Neural progenitor cell (in vitro differentiated cells): ENCODE measurements at places on chromosomes 5 and 9. TPM values are rescaled to one million over a fixed set of nuclear protein-coding genes. Genes with fewer than 3 reads are reported as not detected.

DNA sequence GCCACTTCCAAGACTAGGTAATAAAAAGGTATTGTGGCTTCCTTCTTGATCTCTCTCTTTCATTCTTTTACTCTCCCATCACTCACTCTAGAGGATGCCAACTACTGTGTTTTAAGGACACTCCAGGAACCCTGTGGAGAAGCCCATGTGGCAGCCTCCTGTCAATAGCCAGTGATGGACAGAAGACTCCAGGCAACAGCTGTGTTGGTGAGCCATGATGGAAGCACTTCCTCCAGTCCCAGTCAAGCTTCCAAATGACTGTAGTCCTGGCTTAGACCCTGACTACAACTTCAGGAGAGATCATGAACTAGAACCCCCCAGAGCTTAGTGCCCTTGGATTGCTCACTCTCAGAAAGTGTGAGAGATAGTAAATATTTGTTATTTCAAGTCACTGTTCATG is 123.9 kb downstream of the PPP2R2B start:
- H3K27me3 ChIP-seq: no peaks in the 10 kb centered on the region
- H3K27ac ChIP-seq: no peak overlapping the region

DNA sequence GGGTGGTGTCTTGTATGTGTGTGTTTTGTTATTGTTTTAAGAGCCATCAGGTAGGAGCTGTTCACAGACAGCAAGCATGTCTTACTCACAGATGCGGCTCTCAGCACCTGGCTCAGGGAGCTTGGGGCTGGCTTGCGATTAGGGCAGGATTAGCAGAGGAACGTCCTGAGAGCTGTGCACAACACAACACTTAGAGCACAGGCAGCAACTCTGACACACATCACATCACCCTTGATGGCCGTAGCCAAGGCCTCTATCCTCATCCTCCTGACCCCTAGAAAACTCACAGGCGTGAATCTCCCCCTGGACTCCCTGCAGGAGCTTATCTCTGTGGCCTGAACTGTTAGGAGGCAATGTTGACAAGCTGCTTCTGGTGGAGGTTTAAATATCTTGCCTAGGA is 7.1 kb upstream of the IL17B start:
- no peaks in the 10 kb centered on the region for H3K36me3 ChIP-seq
- no peak overlapping the region for H3K27ac ChIP-seq
- no peaks in the 10 kb centered on the region for H3K4me1 ChIP-seq
- no peak overlapping the region for H3K4me3 ChIP-seq
- no peak for DNase-seq

GRCh38 chr5:61704289-61704688 is 372.2 kb downstream of the ZSWIM6 start:
- DNase-seq: no peak
- H3K4me1 ChIP-seq: peaks cover 8% of the 10 kb centered on the region
- H3K27me3 ChIP-seq: no peaks in the 10 kb centered on the region
- no peak overlapping the region for H3K27ac ChIP-seq
- no peak overlapping the region for H3K4me3 ChIP-seq

- H3K4me1 ChIP-seq: peaks cover 16% of the 10 kb centered on the region
- H3K27ac ChIP-seq: no peak overlapping the region
- H3K27me3 ChIP-seq: no peaks in the 10 kb centered on the region
- no peak for DNase-seq
- no peak overlapping the region for H3K4me3 ChIP-seq
These were observed 32.7 kb upstream of the DMRTA1 start for GRCh38 chr9:22413884-22414283.

- no peaks in the 10 kb centered on the region for H3K36me3 ChIP-seq
- H3K4me1 ChIP-seq: no peaks in the 10 kb centered on the region
- no peak for DNase-seq
These were observed 22.9 kb upstream of the ABCA1 start for GRCh38 chr9:104950838-104951237.

DNA sequence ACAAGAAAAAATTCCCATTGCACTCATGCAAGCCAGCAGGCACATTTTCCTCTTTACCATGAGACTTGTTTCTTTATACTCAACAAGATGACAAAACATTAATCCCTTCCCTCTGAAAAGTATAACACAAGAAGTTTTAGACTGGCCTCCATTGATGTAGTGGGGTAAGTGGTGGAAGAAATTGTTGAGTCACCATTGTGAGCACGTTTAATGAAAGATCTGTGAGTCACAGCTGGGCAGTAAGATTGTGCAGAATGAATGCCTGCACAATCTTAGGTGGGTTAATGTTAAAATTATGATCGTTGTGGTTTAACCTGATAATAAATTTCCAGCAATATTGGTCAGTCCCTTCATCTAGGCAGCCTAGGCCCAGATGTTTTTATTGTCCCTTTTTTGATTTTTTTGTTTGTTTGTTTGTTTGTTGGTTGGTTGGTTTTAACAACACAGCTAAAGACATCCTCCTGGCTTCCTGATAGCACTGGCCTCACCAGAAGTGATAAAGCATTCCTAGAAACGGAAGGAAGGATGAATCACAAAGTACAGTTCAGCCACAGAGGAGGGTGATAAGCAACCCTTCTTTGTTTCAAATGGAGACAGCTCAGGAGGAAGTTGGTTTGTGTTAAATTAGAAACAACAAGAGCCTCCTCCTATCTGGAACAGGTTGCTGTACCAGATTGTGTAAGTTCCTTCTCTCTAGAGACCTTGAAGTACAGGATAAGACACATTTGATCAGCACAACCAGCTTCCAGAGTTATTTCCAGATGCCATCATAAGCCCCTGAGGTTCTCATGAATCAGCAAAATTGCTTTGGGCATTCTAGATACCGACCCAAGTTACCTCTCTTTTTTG is 40.3 kb downstream of the SLC24A2 start:
- DNase-seq: no peak
- H3K4me3 ChIP-seq: no peak overlapping the region
- H3K4me1 ChIP-seq: no peaks in the 10 kb centered on the region
- H3K27ac ChIP-seq: no peak overlapping the region
- H3K27me3 ChIP-seq: no peaks in the 10 kb centered on the region
- H3K36me3 ChIP-seq: no peaks in the 10 kb centered on the region

DNA sequence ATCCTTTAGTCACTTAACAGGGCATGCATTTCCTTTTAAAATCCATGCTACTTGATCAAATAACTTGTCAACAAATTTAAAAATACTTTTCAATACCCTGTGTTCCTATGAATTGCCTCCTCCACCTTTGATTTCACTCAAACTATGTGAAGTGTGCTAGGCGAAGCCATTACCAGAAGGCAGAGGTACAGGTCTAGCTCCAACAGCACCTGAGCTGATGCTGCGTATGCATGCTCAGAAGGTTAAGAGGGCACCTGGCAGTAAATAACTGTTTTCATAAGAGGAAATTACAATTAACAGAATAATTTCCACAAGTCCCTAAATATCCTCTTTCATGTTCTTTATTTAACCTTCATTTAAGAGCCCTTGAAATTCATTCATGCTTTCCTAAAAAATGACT is 251.8 kb downstream of the EFNA5 start:
- no peak overlapping the region for H3K4me3 ChIP-seq
- no peak for DNase-seq
- H3K27me3 ChIP-seq: no peaks in the 10 kb centered on the region
- no peak overlapping the region for H3K27ac ChIP-seq
- H3K36me3 ChIP-seq: peaks cover 16% of the 10 kb centered on the region

DNA sequence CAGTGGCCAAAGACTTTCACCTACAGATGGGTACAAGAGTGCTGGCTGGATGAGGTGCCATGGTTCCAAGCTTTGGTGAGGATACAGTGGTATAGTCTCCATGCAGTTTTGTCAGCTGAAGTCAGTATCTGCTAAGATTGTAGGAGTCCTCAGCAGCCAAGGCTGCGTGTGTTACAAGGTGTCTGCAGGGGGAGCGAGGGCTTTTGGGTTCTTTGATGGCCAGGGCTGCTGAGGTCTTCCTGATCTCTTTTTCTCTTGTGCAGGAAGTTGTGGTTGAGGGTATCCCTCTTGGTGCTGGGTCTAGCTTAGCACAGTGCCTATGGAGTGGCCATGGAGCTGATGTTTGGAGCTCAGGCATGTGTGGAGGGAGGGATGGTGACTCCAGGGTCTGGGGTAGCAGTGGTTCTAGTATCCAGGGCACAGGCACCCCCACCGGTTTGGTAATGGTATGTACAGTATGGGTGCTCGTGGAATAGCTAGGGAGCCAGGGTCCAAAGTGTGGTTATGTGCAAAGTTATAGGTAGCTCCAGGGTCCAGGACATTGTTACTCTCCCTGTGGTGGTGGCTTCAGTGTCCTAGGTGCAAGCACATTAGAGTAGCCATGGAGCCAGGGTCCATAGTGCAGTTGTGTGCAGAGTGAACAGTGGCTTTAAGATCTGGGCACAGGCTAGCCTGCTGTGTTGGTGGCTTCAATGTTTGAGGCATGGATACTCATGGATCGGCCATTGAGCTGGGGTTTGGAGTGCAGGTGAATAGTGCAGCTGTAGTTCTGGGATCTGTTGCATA is 36.7 kb downstream of the CNTLN start:
- no peaks in the 10 kb centered on the region for H3K27me3 ChIP-seq
- no peaks in the 10 kb centered on the region for H3K4me1 ChIP-seq
- H3K27ac ChIP-seq: no peak overlapping the region
- no peak overlapping the region for H3K4me3 ChIP-seq
- DNase-seq: no peak

GRCh38 chr5:107467137-107467932 is 203.4 kb downstream of the EFNA5 start:
- peaks cover 94% of the 10 kb centered on the region for H3K4me1 ChIP-seq
- DNase-seq: no peak
- H3K36me3 ChIP-seq: no peaks in the 10 kb centered on the region

DNA sequence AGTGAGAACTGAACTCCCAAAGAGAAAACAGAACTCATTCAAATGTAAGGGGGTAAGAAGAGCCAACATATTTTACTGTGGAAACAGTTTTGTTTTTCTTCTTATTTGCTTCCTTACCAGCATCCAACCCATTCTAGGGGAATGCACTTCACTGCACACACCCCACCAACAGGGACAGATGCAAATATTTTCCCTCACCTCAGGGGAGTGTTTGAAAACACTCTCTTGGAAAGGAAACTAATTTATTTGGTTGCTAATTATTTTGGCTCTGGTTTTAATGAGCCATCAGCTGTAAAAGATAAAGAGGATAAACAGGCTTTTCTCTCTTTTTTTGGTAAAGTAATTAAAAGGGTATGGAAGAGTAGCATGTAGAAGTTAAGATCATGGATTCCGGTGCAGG is 413.4 kb downstream of the MAN2A1 start:
- no peaks in the 10 kb centered on the region for H3K36me3 ChIP-seq
- H3K27ac ChIP-seq: no peak overlapping the region
- H3K4me1 ChIP-seq: peaks cover 23% of the 10 kb centered on the region
- no peaks in the 10 kb centered on the region for H3K27me3 ChIP-seq

DNA sequence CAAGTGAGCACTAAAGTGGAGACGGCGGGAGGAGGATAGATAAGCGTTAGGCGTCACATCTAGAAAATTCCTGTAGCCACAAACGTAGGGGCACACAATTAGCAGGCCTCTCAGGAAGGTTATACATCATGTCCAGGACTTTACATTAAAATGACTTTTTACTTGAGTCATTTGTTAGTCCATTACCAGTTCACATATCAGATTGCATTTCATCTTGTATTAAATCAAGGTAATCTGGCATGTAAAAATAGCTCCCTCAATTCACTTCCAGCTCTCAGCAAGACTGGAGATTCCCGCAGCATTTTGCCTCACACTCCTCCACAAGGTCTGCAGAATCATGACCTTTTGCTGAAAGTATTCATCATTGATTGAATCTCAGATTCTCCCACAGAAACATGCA is 118.8 kb downstream of the PRDM6 start:
- peaks cover 16% of the 10 kb centered on the region for H3K4me1 ChIP-seq
- no peaks in the 10 kb centered on the region for H3K27me3 ChIP-seq
- no peak overlapping the region for H3K27ac ChIP-seq
- H3K36me3 ChIP-seq: no peaks in the 10 kb centered on the region
- H3K4me3 ChIP-seq: no peak overlapping the region

Gene FST
- total RNA-seq: 58.7 and 79.4 TPM in 2 replicates

Gene PCDHB7
- total RNA-seq: 0.21 and 0.90 TPM in 2 replicates

Gene TIGD6
- total RNA-seq: 4.1 and 4.7 TPM in 2 replicates

GRCh38 chr5:168339109-168339771 is 47.8 kb downstream of the WWC1 start:
- H3K27me3 ChIP-seq: no peaks in the 10 kb centered on the region
- no peak overlapping the region for H3K27ac ChIP-seq
- no peaks in the 10 kb centered on the region for H3K36me3 ChIP-seq
- DNase-seq: peak; percentile 44
- H3K4me3 ChIP-seq: no peak overlapping the region

Gene SLC38A9
- total RNA-seq: 41.6 and 57.7 TPM in 2 replicates

- H3K27ac ChIP-seq: no peak overlapping the region
- no peaks in the 10 kb centered on the region for H3K36me3 ChIP-seq
- no peaks in the 10 kb centered on the region for H3K4me1 ChIP-seq
- H3K27me3 ChIP-seq: no peaks in the 10 kb centered on the region
- DNase-seq: no peak
- no peak overlapping the region for H3K4me3 ChIP-seq
These were observed 900.4 kb upstream of the ARRDC3 start for GRCh38 chr5:92283521-92283920.

- H3K27me3 ChIP-seq: no peaks in the 10 kb centered on the region
- H3K36me3 ChIP-seq: no peaks in the 10 kb centered on the region
- no peak overlapping the region for H3K4me3 ChIP-seq
- H3K4me1 ChIP-seq: no peaks in the 10 kb centered on the region
- H3K27ac ChIP-seq: no peak overlapping the region
These were observed 156.7 kb downstream of the SYK start for GRCh38 chr9:90958328-90958727.

DNA sequence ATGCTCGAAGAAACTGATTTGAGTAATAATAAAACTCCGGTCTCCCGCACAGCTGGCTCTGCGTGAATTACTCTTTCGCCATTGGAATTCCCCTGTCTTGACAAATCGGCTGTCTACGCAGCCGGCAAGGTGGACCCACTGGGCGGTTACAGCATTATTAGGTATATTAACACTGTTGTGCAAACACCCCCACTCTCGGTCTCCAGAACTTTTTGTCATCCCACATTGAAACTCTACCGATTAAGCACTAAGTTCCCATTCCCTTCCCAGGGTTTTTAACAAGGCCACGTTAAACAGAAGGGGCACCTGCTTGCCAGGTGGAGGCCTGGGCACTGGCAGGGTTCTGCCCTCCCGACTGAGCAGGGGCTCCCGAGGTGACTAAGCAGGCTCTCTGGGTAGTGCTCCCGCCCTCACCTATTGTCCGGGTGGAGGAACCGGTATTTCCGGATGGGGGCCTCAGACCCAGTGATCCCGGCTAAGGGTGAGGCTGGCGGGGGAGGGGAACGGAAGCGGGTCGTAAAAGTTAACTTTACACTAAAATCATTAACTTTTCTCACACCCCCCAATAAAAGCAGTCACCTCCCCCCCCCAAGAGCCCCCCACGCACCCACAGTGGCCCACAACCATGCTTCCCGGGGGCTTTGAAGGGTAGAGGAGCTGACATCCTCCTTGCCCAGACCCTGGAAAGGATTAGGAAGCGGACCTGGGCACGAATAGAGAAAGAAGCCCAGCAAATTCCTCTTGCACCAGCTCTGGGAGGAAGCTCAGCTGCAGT is 53.5 kb upstream of the TJP2 start:
- peaks cover 18% of the 10 kb centered on the region for H3K27me3 ChIP-seq
- peak overlapping the region; percentile 83 for H3K27ac ChIP-seq
- H3K4me3 ChIP-seq: peak overlapping the region; percentile 63
- no peaks in the 10 kb centered on the region for H3K36me3 ChIP-seq
- peak; percentile 59 for DNase-seq

GRCh38 chr5:173772384-173773059 is 115.6 kb upstream of the CPEB4 start:
- no peaks in the 10 kb centered on the region for H3K27me3 ChIP-seq
- no peaks in the 10 kb centered on the region for H3K36me3 ChIP-seq
- peaks cover 19% of the 10 kb centered on the region for H3K4me1 ChIP-seq
- DNase-seq: no peak
- no peak overlapping the region for H3K4me3 ChIP-seq

- no peaks in the 10 kb centered on the region for H3K4me1 ChIP-seq
- no peaks in the 10 kb centered on the region for H3K36me3 ChIP-seq
- no peak overlapping the region for H3K27ac ChIP-seq
- no peak for DNase-seq
These were observed 461.3 kb upstream of the RORB start for GRCh38 chr9:74035786-74036185.

Gene PCDHB2
- 34.2 and 48.4 TPM in 2 replicates for total RNA-seq
